ENCODE measurements at places on chromosomes 5 and 9.

DNA sequence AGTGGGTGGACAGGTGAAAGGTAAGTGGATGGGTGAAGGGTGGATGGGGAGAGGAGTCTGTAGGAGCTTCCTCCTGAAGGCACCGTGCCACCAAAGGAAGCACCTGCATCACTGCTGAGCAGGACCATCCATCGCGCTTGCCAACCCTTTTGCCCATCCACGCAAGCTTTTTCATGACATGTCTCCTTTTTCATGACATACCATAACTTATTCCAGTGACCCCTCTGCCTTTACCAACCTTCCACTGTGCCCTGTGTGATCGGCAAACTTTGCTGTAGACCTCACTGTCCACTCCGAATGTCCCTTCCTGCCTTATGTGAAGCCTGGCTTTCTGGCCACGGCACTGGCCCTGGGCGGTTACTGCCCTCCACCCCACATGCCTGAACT lies 13.4 kb downstream of the FLT4 start:
- DNase-seq = no peak

DNA sequence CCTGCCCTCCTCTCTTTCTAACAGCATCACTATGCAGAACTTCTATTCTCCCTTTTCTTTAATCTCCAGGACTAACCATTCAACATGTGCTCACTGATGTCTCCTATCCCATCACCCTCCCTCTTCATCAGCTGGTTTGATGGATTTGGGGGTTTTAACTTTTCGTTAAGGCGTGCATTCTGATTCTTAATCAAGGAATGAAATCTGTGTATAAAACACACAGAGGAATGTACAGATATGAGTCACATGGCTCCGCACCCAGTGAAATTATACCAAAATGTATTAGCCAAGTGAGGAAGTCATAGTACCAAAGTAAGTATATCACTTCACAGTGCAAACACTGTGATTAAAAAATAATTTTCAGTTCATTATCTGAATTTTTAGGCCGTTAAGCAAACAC lies 35.2 kb downstream of the MARCHF11 start:
- no peak for DNase-seq

GRCh38 chr5:94250985-94251384 lies 367.4 kb downstream of the KIAA0825 start:
- DNase-seq = no peak

DNA sequence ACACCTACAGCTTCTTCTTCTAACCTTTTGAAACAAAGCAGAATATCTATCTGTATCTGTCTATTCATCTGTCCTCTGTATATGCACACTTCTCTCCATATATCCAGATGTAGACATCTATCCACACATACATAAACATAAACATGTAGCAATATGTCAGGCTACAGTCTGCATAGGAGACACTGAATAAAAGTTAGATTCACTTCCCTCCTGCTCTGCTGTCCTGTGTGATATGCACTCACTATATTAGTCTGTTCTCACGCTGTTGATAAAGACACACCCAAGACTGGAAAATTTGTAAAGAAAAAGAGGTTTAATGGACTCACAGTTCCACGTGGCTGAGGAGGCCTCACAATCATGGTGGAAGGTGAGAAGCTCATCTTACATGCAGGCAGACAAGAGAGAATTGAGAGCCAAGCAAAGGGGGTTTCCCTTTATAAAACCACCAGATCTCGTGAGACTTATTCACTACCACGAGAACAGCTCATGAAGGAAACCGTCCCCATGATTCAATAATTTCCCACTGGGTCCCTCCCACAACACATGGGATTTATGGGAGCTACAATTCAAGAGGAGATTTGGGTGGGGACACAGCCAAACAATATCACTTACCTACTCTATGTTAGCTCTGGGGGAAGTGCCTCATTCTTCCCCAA lies 24.1 kb downstream of the RANBP3L start:
- no peak for DNase-seq

- no peak for DNase-seq
Observed at GRCh38 chr9:80649496-80649895, 1039.9 kb downstream of the TLE1 start.

DNA sequence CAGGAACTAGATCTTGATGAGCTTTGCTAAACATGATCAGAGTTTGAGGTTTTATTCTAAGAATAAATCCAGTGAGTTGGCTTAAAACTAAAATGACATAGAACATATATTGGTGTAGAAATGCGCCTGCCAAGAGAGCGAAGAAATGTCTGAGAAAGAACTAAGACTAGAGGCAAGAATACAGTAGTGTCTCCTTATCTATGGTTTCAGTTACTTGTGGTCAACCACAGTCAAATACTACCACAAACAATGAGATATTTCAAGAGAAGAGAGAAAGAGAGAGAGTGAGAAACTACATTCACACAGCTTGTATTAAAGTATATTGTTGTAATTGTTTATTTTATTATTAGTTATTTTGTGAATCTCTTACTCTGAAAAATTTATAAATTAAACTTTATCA lies 254.4 kb upstream of the CDH10 start:
- DNase-seq = no peak

DNA sequence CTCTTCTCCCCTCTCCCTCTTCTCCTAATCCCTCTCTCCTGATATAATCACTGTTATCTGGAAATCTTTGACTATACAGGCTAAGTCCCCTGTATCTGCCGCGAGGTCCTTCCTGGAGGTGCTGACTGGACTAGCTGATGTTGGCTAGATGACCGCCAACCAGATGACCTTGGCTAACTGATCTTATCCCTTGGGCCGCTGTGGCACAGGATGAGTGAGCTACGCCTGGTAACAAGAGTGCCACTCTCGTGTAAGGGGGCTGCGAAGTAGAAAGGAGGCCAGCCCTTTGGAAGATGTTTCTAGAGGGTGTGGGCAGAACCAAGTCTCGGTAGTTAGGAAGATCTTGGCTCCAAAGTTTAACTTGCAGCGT lies 345 bp upstream of the PRRC1 start:
- no peak for DNase-seq

- DNase-seq = peak; percentile 45
Observed at GRCh38 chr5:95973793-95974325, 12.2 kb upstream of the ELL2 start.

DNA sequence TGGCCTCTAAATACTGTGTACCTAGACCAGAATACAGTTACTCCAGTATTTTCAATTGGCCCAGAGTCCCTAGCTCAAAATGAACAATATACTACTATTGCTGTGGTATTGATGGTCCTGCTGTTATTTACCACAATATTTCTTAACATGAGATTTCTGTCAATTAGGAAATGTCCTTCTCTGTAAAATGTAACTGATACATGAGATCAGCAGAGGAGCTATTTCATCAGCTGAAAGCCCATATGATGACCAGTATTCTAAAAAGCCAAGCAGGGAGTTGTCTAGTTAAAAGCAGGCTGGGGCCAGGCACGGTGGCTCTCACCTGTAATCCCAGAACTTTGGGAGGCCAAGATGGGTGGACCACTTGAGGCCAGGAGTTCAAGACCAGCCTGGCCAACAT lies 187.7 kb upstream of the PTGER4 start:
- no peak for DNase-seq

DNA sequence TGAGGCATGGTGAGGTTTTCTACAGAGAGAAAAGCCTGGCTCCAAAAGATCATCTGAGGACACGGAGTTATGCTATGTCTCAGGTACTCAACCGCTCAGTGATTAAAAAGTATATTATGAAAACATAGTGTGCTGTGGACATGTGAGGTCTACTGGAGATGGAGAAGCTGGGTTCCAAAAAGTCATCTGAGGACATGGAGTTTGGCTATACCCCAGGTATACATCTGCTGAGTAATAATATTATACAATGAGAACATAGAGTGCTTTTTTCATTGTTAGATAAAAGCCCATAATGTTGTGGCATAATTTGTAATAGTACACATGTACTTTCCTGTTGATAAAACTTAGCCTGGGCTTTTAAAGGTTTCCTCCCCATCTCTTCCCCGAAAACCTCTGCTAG lies 70.7 kb upstream of the SHISAL2B start:
- DNase-seq = no peak

DNA sequence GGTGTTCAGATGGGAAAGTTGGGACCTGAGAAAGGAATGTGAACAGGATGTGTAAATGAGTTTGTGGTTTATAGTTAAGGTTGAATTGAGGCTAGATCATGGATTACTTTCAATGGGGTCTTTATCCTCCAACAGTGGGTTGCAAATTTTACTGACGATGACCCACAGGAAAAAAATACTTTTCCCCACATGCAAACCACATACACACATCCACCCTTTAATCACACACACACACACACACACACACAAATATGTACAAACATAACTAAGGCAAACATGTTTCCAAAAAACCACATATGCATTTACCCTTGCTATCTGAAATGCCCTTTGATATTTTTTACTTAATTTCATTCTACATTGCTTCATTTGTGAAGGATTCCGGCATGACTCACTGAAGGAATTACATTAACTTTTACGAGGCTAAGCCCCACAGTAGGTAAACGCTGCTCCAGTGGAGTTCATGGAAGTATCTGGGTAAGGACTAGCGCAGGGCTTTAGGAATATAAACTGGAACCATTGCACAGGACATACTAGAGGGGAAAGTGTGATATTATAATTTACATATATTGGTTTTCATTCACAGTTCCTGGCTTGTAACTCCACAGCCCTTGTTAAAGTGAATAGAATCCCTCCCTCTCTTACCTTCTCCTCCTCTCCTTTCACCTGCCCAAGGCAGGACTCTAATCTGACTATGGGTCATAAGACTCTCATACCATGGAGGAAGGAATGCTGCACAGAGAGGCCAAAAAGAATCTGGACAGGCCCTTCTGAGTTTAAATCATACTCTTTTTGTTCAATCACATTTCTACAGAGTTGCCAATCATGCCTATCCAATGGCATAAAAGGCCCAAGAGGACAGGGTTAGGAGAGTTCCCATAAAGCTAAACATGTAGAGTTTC lies 8.5 kb upstream of the SPEF2 start:
- no peak for DNase-seq

DNA sequence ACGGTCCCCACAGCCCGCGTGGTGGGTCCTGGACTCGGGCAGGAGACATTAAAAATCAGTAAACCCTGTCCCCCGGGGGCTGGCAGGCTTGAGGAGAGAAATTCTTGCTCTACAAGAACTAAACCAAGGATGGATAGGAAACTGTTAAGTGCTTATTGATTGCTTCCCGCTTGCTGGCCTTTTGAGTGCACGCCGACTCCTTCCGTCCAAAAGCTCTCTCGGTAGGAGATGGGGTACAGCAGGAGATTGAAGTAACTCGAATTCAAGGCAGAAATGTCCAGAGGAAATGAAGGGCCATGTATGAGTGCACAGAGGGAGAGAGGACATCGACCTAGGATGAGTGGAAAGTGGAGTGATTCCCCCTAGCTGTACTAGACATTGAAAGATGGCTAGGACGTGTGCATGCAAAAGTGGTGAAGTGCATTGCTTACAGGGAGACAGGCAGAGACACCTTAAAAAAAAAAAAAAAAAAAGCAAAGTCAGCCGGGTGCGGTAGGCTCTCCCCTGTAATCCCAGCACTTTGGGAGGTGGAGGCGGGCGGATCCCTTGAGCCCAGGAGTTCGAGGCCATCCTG lies 923 bp downstream of the RECK start:
- no peak for DNase-seq

DNA sequence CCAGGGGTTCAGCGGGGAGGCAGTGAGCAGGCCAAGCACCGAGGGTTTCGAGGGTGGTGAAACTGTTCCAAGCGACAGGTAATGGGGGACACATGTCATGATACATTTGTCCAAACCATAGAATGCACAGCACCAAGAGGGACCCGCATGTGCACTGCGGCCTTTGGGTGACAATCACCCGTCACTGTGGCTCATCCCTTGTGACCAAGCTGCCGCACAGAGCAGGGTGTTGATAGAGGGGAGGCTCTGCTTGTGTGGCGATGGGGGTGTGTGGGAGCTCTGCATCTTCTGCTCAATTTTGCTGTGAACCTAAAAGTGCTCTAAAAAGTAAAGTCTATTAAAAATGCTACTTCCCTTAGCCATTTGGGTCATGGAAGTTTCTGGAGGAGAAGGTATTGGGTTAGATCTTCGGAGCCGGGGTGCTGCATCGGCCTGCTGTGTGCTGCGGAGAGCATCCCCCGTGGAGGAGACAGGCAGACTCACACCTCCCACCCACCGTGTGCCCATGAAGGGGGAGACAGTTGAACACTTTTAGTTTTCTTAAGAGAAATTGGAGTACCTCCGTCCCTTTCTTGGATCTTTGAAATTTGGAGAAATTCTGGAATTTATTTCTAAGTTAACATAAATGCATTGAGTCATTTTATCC lies 280.4 kb upstream of the IRX2 start:
- no peak for DNase-seq

GRCh38 chr5:77869116-77869798 lies 93.1 kb upstream of the TBCA start:
- DNase-seq = no peak

DNA sequence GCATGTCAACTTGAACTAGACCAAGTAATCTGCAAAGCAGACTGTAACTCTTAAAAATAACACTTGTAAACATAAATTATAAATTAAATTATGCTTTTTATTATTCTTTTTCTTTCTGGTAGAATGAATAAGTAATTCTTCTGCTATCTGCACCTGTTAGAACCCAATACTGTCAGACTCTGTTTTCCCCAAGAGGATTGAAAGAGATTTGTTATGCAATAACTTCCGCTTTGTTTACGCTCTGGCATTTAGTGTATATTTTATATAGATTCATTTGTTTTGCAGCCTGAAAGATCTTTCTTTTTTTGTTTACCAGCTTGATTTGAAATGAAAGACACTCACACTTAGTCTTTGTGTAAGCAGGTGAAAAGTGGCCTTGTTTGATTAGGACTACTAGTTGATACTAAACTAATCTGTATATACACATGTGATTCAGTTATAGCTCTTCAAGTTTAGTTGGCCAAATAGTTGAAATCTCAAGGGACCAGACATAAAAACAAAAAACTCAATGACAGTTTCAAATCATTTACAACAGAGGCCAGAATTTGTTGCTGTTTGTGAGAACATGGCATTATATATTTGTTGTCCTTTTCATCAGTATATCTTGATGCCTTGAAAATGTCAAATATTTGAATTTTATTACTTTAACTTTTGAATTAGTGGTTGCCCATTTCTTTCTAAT lies 155.8 kb downstream of the PBX3 start:
- no peak for DNase-seq

GRCh38 chr5:153513156-153513555 lies 22.7 kb downstream of the GRIA1 start:
- DNase-seq = no peak

DNA sequence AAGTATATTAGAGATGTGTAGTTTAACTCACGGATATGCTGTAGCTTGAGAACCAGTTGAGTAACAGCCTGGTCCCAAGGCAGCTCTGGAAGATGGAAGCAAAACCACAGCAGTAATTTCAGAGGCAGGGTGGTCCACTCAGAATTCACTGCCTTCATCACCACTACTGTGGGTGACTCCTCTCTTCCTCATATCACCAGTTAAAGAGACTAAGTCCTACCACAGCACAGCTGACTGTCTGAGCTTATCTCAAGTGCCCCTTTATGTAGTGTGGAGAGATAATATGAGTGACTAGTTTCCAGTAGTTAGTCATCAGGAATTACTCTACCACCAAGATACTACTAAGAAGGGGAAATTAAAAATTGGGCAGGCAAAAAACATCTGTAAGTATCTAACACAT lies 1571.2 kb upstream of the C9orf72 start:
- no peak for DNase-seq

- DNase-seq = no peak
Observed at GRCh38 chr5:150651924-150652671, 9.0 kb upstream of the MYOZ3 start.
